Smooth muscle cell of the coronary artery (primary cell): ENCODE measurements at places on chromosomes 7 and 10. TPM values are rescaled to one million over a fixed set of nuclear protein-coding genes. Genes with fewer than 3 reads are reported as not detected.

The TRRAP gene
- total RNA-seq: 9.9 and 11.9 TPM in 2 replicates

The STEAP4 gene
- 0.08 and 15.0 TPM in 2 replicates for total RNA-seq

The TAC1 gene
- total RNA-seq: not detected in 2 replicates

The PDLIM1 gene
- total RNA-seq: 4.6 and 35.0 TPM in 2 replicates

The INPP5A gene
- total RNA-seq: 26.3 and 38.0 TPM in 2 replicates

The WDR86 gene
- total RNA-seq: 0.08 and 1.1 TPM in 2 replicates

The NAT16 gene
- total RNA-seq: not detected in 2 replicates

The DENND11 gene
- 7.2 and 13.7 TPM in 2 replicates for total RNA-seq

The SLC16A9 gene
- 0.23 and 6.2 TPM in 2 replicates for total RNA-seq

The KIF11 gene
- 1.2 and 6.5 TPM in 2 replicates for total RNA-seq

The MRC1 gene
- total RNA-seq: 0.12 TPM in 1 of 2 replicates, not detected in the other

The MCM10 gene
- total RNA-seq: 0.35 and 2.8 TPM in 2 replicates

The HOXA2 gene
- not detected in 2 replicates for total RNA-seq

The HOXA3 gene
- not detected in 2 replicates for total RNA-seq

The CDK5 gene
- 18.5 and 35.2 TPM in 2 replicates for total RNA-seq

The MRPS33 gene
- total RNA-seq: 28.8 and 33.5 TPM in 2 replicates

The FOXK1 gene
- 9.7 and 19.2 TPM in 2 replicates for total RNA-seq

The ZP3 gene
- 1.4 and 2.2 TPM in 2 replicates for total RNA-seq

The FAM24B gene
- 3.8 and 4.3 TPM in 2 replicates for total RNA-seq

The ATAD1 gene
- 20.8 and 30.8 TPM in 2 replicates for total RNA-seq

The UCMA gene
- total RNA-seq: not detected in 2 replicates

The AGAP4 gene
- 2.0 and 2.5 TPM in 2 replicates for total RNA-seq

The CNTNAP2 gene
- not detected in 2 replicates for total RNA-seq

The FASTK gene
- 40.1 and 78.2 TPM in 2 replicates for total RNA-seq

The HOXA10 gene
- total RNA-seq: not detected in 2 replicates

The HMX3 gene
- total RNA-seq: not detected in 2 replicates

The NEURL1 gene
- total RNA-seq: under 0.01 TPM in 2 replicates

The TNS3 gene
- total RNA-seq: 9.4 and 78.4 TPM in 2 replicates

The SLC18A3 gene
- under 0.01 TPM in 1 of 2 replicates, not detected in the other for total RNA-seq

The CALHM3 gene
- total RNA-seq: not detected in 2 replicates

The CC2D2B gene
- total RNA-seq: under 0.01 TPM in 1 of 2 replicates, not detected in the other

The UPK3B gene
- 0.08 TPM in 1 of 2 replicates, not detected in the other for total RNA-seq

The PNLIP gene
- not detected in 2 replicates for total RNA-seq

The NPFFR1 gene
- total RNA-seq: not detected in 2 replicates

The ICA1 gene
- total RNA-seq: 0.23 and 0.38 TPM in 2 replicates

The SVIL gene
- total RNA-seq: 81.4 and 103 TPM in 2 replicates

The CDK1 gene
- total RNA-seq: 0.12 and 10.9 TPM in 2 replicates

The MKI67 gene
- total RNA-seq: 1.6 and 3.3 TPM in 2 replicates

The GIMAP7 gene
- 0.12 TPM in 1 of 2 replicates, not detected in the other for total RNA-seq

The PNLIPRP1 gene
- total RNA-seq: not detected in 2 replicates

The ASZ1 gene
- total RNA-seq: not detected in 2 replicates

The NPY gene
- not detected in 2 replicates for total RNA-seq

The PTF1A gene
- not detected in 2 replicates for total RNA-seq

The SFTPA1 gene
- total RNA-seq: not detected in 2 replicates

The TUBB8 gene
- not detected in 2 replicates for total RNA-seq

The TMEM178B gene
- total RNA-seq: 0.08 and 0.12 TPM in 2 replicates

The OPALIN gene
- total RNA-seq: not detected in 2 replicates

The TET1 gene
- 0.82 and 1.4 TPM in 2 replicates for total RNA-seq

The BMPER gene
- total RNA-seq: 56.5 and 70.4 TPM in 2 replicates

The NKX1-2 gene
- not detected in 2 replicates for total RNA-seq

The GRK5 gene
- 15.8 and 21.1 TPM in 2 replicates for total RNA-seq

The VENTX gene
- total RNA-seq: not detected in 2 replicates

The SEMA3C gene
- total RNA-seq: 216 and 250 TPM in 2 replicates

The HTR5A gene
- not detected in 2 replicates for total RNA-seq

The GRID1 gene
- under 0.01 TPM in 1 of 2 replicates, not detected in the other for total RNA-seq

The UFSP1 gene
- 1.2 and 5.7 TPM in 2 replicates for total RNA-seq

The CALML5 gene
- total RNA-seq: not detected in 2 replicates

The CPN1 gene
- not detected in 2 replicates for total RNA-seq

The GPNMB gene
- total RNA-seq: 45.9 and 507 TPM in 2 replicates
